ENCODE measurements at places on chromosomes 3 and 15.

DNA sequence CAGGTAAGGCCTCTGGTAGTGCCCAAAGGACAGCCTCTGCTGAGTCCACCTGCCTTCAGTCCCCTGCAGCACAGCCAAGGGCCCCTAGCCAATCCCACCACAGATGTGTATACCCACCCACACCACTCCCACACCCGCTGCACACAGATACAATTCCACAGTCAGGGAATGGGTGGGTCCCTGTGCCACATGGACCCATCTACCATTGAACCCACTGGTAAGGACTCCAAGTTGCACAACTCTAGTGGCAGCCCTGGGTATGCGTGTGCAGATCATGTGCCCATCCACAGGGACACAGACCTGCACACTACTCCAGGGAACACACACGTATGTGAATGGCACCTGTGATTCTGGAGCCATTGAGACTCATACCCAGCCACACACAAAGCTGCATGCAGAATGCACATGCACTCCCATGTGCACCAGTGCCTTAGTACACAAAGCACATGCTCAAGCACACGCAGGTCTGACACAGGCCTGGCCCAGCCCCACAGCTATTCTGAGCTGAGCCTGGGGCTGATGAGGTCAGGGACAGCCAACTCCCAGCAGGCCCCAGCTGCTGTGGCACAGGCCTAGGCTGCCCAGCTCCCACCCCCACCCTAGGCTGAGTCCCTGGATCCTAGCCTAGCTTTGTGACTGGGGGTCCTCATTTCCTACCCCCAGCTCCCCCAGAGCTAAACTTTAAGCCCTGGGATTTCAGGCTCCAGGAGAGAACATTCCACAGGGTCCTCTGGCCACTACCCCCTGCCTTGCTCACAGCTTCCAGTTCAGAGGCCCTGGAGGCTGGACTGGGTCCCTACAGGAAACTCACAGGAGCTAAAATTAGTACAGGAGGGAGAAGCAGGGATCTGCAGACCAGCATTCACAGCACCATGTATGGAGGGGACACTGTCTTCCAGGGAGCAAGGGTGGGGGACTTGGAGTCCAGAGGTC lies 2.7 kb upstream of the ALS2CL start:
- peaks cover 13% of the 10 kb centered on the region for H3K27me3 ChIP-seq
- DNase-seq: peak; percentile 29
- H3K4me1 ChIP-seq: peaks cover 21% of the 10 kb centered on the region
- H3K27ac ChIP-seq: no peak overlapping the region
- no peaks in the 10 kb centered on the region for H3K36me3 ChIP-seq
- no peak overlapping the region for H3K4me3 ChIP-seq

DNA sequence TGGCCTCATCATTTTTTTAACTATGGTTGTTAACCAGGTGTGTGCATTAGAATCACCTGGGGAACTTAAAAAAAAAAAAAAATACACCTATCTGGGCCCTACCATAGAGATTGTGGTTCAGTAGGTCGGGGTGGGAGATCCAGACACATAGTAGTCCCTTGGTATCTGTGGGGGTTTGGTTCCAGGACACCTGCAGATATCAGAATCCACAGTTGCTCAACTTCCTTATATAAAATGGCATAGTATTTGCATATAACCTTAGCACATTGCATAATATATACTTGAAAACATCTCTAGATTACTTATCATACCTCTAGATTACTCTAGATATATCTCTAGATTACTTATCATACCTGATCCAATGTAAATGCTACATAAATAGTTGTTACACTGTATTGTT lies 5.0 kb downstream of the IQGAP1 start:
- H3K27me3 ChIP-seq: no peaks in the 10 kb centered on the region
- no peak overlapping the region for H3K4me3 ChIP-seq
- peaks cover 13% of the 10 kb centered on the region for H3K36me3 ChIP-seq
- no peak for DNase-seq

DNA sequence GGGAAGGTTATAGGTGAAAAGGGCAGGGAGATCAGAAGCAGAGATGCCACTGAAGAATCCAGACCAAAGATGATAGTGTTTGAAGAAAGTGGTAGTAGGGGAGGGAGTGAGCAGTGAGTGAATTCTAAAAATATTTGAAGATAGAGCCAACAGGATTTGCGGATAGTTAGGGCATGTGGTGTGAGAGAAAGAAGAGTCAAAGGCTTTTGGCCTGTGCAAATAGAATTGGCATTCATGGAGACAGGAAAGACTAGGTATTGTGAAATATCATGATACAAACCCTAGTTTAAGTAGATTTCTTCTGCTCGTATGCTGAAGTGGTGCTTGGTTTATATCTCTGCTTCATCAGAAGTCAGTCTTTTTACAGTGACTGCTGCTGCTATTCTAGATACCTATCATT lies 224.2 kb upstream of the CFAP20DC start:
- H3K27me3 ChIP-seq: no peaks in the 10 kb centered on the region
- H3K4me1 ChIP-seq: peaks cover 5% of the 10 kb centered on the region
- H3K4me3 ChIP-seq: no peak overlapping the region

DNA sequence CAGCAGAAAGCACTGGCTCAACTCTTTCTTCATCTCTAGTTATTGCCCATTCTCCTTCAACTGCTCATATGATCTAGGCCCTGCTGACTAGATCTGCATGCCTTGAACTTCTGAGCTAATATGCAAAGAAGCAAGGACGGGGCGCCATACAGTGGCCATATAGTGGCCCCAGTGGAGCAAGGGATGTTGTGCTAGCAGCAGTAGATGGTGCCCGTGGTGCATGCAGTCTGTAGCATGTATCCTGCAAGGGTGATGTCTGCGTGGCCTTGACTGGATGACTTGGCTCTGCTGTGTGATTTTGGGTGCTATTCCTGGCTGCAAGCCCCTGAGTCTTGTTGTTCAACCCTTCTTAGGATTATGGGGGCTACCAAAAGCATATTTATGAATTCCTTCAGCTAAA lies 12.2 kb upstream of the NMD3 start:
- H3K4me3 ChIP-seq: no peak overlapping the region
- H3K36me3 ChIP-seq: no peaks in the 10 kb centered on the region
- 0 out of 2 replicates have a peak, but pooled peaks cover 2% of the 10 kb centered on the region for H3K27me3 ChIP-seq
- DNase-seq: no peak
- H3K27ac ChIP-seq: no peak overlapping the region

DNA sequence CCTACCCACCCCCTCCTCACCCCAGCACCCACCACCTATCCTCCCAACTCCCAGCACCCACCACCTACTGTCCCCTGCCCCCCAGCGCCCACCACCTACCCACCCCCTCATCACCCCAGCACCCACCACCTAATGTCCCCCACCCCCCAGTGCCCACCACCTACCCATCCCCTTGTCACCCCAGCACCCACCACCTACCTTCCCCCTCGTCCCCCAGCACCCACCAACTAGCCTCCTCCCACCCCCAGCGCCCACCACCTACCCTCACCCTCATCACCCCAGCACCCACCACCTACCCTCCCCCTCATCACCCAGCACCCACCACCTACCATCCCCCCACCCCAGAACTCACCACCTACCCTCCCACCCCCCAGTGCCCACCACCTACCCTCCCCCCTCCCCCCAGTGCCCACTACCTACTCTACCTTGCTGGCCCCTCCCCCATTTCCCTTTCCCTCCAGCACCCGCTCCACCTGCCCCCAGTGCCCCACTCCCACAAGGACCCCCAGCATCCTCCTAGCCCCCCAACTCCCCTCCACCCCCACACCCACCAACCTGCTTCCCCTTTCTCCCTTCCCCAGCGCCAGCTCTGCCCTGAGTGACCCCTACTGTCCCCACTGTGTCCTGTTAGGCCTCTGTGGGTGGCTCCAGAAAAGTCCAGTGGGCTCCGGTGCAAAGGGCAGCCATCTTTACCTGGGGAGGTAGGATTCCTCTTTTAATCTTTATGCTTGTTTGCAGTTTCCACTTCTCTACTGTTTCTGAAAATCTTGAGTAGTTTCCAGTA lies 1.2 kb downstream of the UROC1 start:
- H3K36me3 ChIP-seq: no peaks in the 10 kb centered on the region
- H3K27ac ChIP-seq: no peak overlapping the region
- peaks cover 35% of the 10 kb centered on the region for H3K27me3 ChIP-seq

GRCh38 chr15:36331531-36332275 lies 247.7 kb upstream of the CDIN1 start:
- H3K27me3 ChIP-seq: no peaks in the 10 kb centered on the region
- DNase-seq: no peak
- peaks cover 6% of the 10 kb centered on the region for H3K4me1 ChIP-seq
- H3K27ac ChIP-seq: peak overlapping the region; percentile 36

DNA sequence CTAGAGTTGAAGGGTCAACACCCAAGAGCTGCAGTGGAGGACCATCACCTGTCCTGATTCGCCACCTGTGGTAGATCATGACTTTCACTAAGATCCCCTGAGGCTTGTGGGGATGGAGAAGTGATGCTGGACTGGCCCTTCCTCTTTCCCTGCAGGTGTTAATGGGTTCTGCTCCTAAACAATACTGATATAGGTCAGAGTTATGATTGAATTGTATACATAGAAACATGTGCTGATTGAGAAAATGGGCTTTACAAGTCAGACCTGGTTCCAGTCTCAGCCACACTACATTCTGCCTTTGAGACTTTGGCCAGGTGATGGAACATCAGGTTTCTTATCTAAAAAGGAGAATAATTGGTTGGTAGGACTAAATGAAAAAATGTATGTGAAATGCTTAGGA lies 418.9 kb upstream of the TPRG1 start:
- no peak overlapping the region for H3K27ac ChIP-seq
- no peak for DNase-seq
- peaks cover 3% of the 10 kb centered on the region for H3K36me3 ChIP-seq
- H3K4me1 ChIP-seq: no peaks in the 10 kb centered on the region
- H3K4me3 ChIP-seq: no peak overlapping the region

DNA sequence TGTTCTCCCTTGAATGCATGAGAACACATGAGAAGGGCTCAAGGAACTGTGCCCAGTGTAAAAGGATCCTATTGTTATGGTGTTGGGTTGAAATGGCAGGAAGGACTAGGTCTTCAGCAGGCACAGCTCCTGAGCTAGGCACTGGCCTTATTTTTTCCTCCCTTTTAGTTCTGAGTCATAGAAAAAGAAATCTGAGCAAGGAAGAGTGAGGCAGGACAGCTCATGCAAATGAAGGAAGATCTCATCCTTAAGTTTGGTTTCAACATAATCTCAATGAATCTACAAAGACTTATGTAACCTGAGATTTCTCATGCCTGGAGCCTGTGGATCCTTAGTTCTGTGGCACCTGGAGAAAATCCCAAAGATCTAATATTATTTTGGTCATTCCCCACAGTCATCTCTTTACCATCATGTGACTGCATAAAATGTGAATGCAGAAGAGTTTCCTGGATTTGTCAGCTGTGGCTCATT lies 188.6 kb upstream of the TBL1XR1 start:
- DNase-seq: peak; percentile 76
- no peaks in the 10 kb centered on the region for H3K27me3 ChIP-seq
- no peak overlapping the region for H3K4me3 ChIP-seq
- H3K4me1 ChIP-seq: no peaks in the 10 kb centered on the region
- no peaks in the 10 kb centered on the region for H3K36me3 ChIP-seq

DNA sequence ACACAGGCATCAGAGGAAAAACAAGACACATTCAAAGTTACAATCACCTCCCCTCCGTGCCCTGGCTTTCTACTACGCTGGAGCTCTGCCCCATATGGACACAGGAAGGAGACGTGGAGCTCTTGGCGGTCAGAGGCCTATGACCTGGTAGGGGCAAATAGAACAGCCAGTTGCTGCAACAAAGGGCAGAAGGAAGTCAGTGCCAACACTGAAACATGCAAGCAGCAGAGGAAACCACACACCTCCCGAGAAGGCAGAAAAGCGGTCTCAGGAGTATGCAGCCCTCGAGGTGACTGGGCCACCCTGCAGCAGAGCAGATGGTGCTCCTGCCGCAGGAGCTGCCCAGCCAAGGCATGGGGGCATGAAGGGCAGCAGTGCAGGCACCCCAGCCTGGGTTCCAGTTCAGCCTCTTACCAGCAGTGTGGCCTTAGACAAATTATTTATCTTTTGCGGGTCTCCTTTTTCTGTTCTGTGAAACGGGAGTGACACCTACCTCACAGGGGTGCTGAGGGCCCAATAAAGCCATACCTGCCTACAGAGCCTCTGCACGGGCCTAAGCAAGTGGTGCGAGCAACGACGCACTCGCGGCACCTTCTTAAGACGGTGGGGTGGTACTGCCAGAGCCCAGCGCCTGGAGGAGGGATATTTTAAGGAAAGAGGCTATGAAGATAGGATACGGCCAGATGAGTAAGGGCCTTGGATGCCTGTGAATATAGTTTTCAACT lies 8.6 kb downstream of the ZXDC start:
- no peaks in the 10 kb centered on the region for H3K27me3 ChIP-seq
- no peak overlapping the region for H3K4me3 ChIP-seq
- H3K4me1 ChIP-seq: peaks cover under 1% of the 10 kb centered on the region
- no peak overlapping the region for H3K27ac ChIP-seq

DNA sequence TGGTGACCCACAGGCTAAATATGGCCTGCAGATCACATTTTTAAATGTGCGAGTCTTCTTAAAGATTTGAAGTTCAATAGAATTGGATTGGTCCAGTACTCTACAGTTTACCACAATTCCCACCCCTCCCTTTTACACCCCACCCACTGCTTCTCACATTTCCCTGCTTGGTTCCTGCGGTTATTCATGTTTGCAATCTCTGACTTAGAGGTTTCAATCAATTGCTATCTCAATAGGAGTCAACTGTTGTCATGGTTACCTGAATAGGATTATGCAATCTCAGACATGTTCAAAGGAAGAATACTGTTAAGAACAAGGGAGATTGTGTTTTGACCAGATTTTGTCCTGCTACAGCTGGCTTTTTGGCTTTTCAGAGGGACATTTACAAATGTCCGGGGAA lies 4.9 kb upstream of the C3orf49 start:
- no peak overlapping the region for H3K4me3 ChIP-seq
- DNase-seq: peak; percentile 18
- no peaks in the 10 kb centered on the region for H3K36me3 ChIP-seq
- no peaks in the 10 kb centered on the region for H3K4me1 ChIP-seq

DNA sequence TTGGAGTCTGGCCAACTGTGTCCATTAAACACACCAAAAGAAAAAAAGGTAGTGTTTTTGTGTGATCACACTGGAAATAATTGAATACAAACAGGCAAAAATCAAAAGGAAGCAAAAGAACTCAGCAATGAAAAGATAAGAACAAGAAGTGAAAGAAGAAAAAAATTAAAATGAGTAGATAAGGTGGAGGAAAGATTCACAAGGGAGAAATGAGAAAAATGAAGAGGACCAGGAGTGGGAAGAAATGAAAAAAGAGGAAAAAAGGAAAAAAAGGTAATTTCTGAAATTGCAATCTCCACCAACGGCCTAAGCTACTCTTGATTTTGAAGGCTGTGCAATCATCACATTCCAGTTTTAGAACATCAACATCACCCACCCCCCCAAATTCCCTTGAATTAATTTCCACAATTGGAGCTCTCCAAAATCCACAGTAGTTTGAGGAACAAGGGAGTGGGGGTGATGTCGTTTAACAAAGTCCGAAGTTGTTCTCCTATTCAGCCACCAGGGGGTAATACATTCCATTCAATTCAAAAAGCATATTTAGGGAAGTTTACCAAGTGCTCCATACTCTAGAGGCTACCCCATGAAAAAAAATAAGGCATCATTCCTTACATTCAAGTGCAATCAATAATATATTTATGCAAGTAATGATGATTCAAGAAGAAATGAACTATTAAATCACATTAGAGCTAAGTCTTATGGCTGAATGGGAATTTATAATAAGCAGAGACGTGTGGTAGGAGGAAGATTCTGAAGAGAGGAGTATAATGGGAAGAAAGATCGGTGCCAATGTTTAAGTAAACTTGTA lies 37.4 kb downstream of the ZNF860 start:
- H3K4me1 ChIP-seq: peaks cover 5% of the 10 kb centered on the region
- H3K27me3 ChIP-seq: peaks cover 2% of the 10 kb centered on the region
- H3K4me3 ChIP-seq: no peak overlapping the region

- no peak overlapping the region for H3K27ac ChIP-seq
- no peak overlapping the region for H3K4me3 ChIP-seq
- H3K36me3 ChIP-seq: no peaks in the 10 kb centered on the region
- peaks cover 2% of the 10 kb centered on the region for H3K4me1 ChIP-seq
Measured at GRCh38 chr3:56917361-56918110, 115.8 kb upstream of the ARHGEF3 start.

Data from IMR-90 (cell line).